ENCODE measurements at places on chromosomes 7 and 10.

DNA sequence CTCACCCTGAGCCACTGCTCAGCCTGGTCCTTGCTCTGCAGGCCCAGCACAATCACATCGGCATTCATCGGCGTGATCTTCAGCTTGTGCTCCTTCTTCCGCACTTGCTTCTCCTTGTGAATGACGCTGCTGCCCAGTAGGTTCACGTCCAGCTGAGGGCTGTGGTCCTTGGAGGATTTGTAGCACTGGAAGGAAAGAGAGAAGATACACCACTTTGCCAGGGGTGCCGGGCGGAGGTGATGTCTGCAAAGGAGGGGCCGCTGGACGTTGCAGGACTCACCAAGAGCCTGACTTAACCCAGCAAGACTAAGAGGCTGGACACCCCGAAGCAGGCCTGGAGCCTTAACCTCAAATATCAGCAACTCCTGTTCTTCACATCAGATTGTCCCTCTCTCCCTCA is 74.8 kb downstream of the VWA2 start:
- DNase-seq, result no peak

DNA sequence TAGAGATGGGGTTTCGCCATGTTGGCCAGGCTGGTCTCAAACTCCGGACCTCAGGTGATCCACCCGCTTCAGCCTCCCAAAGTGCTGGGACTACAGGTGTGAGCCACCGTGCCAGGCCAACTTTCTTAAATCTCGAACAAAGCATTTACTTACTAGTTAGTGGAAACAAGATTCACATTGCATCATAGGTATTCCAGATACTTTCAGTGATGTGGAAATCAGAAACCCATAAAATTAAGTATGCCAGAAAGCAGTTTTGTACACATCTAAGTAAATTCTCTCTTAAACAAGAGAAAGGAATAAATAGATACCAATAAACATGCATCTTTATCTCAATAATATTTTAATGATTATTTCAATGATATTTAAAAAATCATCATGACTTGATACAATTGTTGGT is 75.5 kb downstream of the DGKI start:
- DNase-seq, result no peak

DNA sequence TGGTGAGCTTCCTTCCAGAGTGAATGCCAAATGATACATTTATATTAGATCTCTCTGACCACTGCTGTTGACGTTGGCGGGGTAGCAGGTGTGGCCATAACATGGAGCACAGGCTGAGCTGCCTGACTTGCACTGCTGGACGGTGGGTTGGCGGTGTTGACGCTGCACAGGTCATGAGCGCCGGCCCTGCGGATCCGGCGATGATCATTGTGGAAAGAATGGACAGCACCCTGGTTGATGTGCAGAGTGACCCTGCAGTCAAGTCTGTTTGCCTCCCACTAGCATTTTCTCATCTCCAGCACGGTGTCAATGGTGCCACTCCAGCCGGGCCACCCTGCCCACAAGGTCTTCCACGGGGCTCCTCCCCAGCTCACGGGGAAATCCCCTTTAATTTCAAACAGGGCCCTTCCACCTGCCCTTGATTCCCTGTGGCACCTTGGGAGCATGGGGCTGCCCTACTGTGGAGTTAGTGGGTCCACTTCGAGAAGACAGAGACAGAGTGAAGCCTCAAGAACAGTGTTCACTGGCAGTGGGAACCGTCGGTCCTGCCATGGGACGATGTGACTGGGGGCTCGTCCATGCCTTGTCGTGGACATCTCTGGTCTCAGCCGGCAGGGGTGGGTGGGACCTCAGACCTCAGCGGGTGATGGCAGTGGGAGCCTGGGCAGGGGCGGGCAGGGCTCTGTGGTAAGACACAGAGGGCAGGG is 613.5 kb downstream of the PTPRN2 start:
- DNase-seq, result no peak

DNA sequence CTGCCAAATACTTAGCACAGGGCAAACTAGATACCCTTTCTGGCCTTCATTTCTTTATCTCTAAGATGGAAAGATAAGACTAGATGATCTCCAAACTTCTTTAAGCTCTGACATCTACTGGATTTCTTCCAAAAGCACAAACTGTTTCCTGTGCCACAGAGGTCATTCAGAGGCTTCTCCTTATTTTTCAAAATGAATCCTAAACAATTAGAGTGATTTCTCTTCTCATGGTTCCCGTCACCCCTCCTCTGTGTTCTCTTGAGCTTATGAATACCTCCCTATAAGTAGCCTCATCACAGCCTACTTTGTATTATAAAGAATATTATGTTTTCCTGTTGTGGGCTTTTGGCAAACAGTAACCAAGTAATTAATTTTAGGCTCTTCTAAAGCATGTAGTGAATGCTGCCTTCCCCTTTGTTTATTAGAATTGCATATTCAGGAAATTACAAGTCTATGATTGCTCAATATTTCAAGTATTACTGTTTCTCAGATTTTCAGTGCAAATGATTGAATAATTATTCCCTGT is 179.5 kb downstream of the REEP3 start:
- DNase-seq, result no peak

- DNase-seq, result peak; percentile 71
Measured at GRCh38 chr7:135274495-135275268, 41.0 kb downstream of the STRA8 start.

- no peak for DNase-seq
Measured at GRCh38 chr7:55477781-55478374, 94.4 kb downstream of the VOPP1 start.

GRCh38 chr7:11716185-11716584 is 115.8 kb downstream of the THSD7A start:
- no peak for DNase-seq

DNA sequence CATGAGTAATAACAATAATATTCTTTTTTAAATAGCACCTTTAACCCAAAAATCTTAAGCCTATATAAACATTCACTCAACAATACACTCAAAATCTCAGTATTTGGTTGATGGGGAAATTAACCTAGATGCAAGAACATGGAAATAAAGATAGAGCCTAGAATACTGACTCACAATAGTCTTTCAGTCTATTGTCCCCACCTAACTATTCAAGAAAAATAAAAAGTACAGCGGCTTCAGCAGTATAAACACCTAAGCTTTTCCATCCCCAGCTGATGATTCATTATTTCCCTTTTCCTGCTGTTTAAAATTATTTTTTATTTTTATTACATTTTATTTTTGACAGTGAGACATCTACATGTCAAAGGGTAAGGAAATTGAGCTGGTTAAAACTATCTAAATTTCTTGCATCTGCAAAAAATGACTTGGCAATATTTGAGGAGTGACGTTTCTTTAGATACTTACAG is 201.4 kb downstream of the FZD1 start:
- DNase-seq, result no peak

DNA sequence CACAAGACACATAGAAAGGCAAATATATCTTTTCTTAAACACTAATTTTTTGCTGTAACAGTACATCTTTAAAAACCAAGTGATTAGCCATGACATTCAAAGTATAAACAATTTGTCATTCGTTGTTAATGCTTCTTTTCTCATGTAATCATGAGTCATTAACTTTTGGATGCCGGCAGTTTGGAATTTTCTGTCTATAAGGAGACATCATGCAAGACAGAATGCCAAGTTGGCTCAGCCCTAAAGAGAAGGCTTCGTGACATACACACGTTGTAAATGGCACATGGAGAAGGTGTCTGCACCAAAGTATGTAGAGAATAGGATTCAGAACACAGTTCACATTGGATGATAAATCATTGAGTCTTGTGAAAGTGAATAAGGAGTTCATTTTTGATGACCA is 35.9 kb downstream of the CCDC3 start:
- no peak for DNase-seq

DNA sequence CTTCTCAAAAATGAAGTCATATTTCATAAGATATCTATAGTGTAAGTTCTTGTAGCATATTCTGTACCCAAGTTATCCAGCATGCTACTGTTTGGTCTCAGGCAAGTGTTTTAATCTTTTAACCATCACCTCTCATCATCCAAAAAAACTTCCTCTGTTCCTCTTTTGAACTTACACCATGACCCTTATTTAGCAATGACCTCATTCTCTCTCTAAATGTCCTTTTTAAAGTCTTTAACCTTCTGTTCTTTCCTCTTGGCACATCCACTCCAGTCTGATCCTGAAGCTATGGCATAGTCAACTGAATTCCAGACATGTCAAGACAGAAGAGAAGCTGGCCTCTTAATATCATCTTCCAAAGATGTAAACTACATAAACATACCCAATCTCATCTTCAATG is 26.2 kb downstream of the PPP3CB start:
- no peak for DNase-seq

DNA sequence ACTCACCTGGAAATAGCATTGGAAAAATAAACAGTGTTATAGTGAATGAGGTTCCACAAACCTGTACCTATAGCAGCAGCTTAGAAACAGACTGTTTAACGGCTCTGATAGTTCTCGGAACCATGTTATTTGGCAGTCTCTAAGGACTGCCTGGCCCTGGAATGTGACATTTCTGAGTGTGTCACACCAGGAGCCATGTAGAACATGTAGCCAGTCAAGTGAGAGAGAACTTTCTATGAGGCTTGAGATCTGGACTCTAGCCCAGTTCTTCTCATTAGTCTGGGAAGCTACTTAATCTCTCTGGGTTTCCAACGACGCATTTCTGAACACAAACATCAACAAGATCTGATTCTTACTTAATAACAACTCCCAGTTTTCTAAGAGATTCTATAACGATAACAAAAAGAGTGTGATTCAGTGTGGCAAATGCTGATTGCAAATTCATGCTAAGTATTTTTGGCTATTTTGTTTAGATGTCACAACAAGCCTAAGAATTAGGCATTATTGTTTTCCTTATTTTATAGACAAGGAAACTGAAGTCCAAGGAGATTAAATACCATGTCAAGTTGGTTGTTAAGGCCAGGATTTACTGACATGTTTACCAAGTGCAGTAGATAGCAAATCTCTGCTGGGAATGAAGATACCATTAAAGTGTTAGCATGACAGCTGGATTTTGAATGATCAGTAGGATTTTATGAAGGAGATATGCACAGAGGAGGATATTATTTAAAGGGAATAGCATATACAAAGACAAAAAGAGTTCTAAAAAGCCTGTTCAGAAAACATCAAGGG is 47.2 kb downstream of the APBB1IP start:
- DNase-seq, result no peak

DNA sequence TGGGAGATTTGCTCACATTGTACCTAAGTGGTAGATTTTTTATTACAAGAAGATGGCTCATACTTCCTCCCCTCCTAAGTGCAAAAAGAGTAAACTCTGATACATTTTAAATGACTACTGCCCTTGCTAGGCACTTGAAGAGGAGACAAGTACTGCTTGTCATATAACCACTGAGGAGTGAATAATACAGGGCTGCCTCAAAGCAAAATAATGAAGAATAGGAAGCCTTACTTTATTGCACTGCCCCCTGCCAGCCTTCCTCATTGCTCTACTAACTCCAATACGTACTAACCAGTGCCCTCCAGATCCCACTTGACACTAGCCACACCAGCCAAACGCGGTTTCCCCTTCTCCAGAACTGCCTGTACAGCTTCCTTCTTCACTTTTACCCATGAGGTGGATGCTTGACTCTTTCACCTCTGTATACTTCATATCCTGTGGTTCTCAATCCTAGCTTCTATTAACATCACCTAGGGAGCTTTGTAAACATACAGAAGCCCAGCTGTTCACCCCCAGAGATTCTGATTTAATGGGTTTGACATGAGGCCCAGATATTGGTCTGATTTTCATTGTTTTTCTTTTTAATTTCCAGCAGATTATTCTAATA is 11.7 kb upstream of the MTERF1 start:
- no peak for DNase-seq

- peak; percentile 81 for DNase-seq
Measured at GRCh38 chr10:6473430-6473829, 106.6 kb downstream of the PRKCQ start.

DNA sequence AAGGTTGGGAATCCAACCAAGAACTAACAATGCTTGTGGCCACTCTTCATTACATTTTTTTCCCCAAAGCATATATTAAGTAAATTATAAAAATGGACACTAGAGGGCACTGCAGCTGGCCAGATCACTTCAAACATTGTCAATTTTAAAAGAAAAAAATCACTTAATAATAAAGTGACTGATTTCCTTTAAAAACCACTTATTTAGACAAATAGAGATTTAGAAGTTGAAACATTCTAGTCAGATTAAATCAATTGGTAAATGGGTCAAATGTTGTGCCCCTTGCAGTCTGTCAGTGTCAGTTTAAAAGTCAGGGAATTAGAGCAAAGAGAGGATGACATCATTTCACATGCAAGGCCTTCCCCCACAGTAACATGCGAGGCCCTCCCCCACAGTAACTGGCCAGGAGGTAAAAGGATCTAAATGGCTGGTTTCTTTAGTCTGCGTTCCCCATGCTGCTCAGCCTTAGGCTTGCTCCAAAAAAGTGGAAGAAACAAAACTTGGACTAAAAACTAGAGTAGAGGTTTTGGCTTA is 177.9 kb downstream of the SKAP2 start:
- DNase-seq, result peak; percentile 48

- DNase-seq, result no peak
Measured at GRCh38 chr10:120666308-120666707, 184.9 kb upstream of the WDR11 start.
